Activated T-cell treated with anti-CD3 and anti-CD28 coated beads, Interleukin-2, amount 50 U/mL, for 4 hours (primary cell): ENCODE measurements at places on chromosomes 12 and 14. TPM values are rescaled to one million over a fixed set of nuclear protein-coding genes. Genes with fewer than 3 reads are reported as not detected.
A peak's percentile ranks its signal among the peaks of the same experiment; 100 is the strongest.

DNA sequence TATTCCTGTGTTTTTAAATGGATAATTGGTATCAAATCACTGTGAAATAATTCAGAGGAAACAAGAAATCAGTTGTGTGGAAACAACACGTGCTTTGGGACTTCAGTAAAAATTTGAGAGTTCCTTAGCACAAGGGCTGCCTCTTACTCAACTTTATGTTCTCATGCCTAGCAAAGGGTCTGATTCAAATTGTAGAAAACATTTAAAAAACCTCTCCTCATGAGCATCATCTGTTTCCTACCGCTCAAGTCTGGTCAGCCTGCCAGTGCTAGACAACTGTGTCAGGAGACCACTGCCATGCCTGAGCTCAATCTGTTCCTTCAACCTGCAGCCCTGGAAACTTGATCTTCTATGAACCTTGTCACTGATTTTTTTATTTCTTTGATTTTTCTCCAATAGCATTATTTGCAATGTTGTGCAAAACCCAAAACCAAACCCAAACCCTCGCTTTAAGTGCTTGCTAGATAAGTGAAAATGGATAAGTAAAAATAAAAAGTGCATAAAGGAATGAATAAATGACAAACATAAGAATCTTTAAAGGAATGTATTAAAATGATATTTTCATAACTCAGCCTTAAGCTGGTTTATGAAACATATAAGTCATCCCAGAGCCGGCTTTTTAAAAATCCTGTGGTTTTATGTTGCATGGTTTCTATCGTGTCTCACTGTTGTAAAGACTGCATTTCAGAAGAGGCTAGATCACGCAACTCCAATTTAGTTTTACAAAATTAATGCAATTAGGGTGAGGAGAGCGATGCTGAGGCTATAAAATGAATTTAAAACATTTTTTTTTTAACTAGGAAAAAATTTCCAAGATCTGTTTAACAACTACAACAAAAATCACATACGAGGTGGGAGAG lies 361.2 kb upstream of the PDE3A start:
- DNase-seq = no peak

GRCh38 chr14:68593806-68594536 lies 198.9 kb downstream of the ZFP36L1 start:
- DNase-seq = no peak

DNA sequence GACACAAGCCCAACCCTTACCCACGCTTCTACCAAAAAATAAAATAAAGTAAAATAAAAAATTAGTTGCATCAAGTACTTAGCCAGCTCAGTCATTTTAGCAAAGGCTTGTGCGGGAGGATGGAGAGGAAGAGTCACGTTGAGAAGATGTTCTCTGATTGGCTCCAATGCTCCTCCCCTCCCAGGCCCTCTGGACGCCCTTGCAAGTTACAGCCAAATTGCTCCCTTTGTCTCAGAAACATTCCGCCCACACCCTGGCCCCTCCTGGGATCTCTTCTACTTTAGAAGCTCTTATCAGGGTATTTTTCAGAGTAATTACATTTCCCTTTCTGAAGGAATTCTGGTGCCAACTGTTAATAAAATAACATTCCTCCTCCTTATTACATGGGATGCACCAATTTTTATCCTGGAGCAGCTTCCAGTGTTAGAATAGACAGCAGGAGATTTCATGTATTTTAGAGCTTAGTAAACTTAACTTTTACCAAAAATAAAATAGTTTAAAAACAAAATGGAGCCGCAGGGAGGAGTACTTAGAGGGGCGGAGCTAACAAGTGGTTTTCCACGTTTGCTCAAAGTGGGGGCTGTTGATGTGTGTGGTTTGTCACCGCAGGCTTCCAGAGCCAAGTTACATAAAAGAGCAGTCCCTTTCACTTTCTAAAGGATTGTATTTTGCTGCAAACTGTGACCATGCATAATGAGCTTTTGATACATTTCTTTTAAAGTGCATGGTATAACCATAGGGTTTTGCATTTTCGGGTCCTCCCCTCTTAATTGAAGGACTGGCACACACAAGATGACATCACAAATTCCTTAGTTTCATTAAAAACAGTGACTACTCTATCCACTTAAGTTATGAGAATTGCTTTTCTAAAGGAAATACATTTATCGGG lies 71.7 kb upstream of the RAP1B start:
- DNase-seq = peak; percentile 24

DNA sequence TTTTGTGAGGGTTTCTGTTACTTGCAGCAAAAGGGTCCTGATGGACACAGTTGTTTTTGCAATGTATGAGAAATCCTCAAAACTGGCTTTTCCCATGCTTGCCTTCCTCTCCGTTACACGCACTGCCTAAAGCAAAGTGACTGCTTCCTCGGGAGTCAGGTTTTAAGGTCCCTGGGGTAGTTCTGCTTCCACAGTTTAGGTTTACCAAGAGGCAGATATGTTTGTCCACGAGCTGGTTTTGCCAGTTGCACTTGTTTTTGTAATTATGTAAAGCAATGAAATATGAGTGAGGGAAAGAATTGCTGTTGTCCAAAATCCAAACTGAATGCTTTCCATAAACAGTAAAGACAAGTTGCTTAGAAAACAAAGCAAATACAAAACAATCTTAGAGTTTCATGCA lies 290.7 kb upstream of the AMIGO2 start:
- DNase-seq = no peak

GRCh38 chr12:52122540-52122871 lies 43.0 kb downstream of the SMIM41 start:
- no peak for DNase-seq

DNA sequence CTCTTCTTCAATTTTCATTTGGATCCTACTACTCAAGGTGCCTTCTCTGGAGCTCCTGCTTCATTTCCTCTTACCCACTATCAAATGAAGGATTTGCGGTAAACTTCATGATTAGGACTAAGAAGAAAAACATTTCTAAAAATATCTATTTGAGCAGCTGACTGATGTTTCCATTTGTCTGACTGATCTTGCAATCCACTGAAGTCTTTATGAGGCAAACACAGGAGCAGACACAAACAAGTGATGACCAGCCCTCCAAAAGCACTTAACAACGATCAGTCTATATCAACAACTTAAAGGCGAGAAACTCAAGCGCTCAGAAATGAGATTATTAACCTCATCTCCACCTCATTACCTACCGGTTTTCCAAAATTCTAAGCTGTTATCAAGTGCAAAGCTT lies 26.2 kb downstream of the OSBPL8 start:
- DNase-seq = no peak

GRCh38 chr12:19689801-19690472 lies 250.6 kb downstream of the AEBP2 start:
- DNase-seq = no peak

DNA sequence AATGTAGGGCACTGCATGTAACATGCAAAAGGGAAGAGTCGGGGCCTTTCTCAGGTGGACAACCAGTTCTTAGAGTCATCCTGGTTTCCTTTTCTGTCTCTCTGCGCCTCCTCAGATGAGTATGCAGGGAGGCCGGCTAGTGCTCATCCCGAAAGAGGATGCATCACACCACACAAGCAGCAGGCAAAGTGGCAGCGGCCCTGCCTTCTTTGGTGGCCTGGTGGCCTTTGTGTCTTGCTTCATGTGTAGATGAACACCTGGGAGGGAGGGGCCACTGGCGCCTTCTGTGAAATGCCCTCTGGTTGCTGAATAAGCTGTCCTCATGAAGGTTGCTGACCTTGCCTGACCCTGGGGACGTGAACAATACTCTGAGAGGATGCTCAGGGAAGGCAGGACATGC lies 18.0 kb downstream of the SLC24A4 start:
- DNase-seq = no peak

DNA sequence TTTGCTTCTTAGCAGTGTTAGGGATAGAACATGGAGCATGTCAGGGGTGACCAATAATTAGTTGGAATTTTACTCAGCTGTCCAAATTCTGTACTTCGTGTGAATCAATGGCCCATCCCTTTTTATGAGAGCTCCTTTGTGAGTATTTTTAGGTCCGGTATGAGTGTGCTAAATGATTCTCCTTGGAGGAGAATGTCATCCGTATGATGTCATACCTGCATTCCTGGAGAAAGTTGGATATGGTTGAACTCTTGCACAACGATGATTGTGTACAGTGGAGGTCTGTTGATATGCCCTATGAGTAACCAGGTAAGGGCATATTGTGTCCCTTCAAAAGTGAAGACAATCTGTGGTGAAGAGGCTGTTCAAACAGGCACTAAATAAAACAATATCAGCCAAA lies 400.8 kb downstream of the GXYLT1 start:
- DNase-seq = no peak

DNA sequence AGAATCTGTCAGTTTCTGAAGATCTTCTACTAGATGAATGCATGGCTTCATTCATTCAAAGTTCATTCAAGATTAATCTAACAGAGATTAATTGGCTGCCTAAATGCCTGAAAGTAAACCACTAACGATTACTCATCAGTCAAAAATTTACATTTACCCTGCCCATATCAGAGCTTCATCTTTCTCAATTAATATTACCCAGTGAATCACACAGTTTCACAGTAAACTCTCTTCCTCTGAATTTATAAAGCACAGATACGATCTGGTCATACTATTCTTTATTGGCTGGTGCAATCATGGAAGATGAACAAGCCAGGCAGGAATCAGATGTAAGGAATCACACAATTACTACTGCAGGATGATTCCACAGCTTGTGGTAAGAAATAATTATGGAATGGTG lies 377.7 kb downstream of the SLC16A7 start:
- DNase-seq = no peak

DNA sequence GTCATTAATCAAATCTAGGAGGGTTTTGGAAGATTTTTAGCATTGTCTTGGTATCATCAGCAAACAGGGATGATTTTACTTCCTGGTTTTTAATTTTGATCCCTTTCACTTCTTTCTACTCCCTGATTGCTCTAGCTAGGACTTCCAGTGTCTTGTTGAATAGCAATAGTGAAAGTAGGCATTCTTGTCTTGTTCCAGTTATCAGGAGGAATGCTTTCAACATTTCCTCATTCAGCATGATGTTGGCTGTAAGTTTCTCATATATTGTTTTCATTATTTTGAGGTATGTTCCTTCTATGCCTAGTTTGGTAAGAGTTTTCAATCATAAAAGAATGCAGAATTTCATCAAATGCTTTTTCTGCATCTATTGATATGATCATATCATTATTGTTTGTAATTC lies 244.2 kb upstream of the CLEC14A start:
- DNase-seq = no peak

GRCh38 chr14:100780646-100781355 lies 45.1 kb upstream of the MEG3 start:
- no peak for DNase-seq

GRCh38 chr12:116538076-116538591 lies 21.0 kb upstream of the MAP1LC3B2 start:
- no peak for DNase-seq

Gene PLEKHG7
- not detected for total RNA-seq

Gene SMCO2
- not detected for total RNA-seq

Gene SLC38A4
- total RNA-seq = 0.21 TPM

Gene VDR
- total RNA-seq = 87.3 TPM

Gene LPAR5
- total RNA-seq = 5.5 TPM

Gene PLEKHD1
- total RNA-seq = 0.10 TPM

Gene EPYC
- total RNA-seq = not detected
